ENCODE measurements at places on chromosomes 12 and 14.

GRCh38 chr12:53754188-53754585 lies 2.4 kb upstream of the CISTR start:
- DNase-seq = no peak
- H3K4me1 ChIP-seq = no peaks in the 10 kb centered on the region
- no peak overlapping the region for H3K4me3 ChIP-seq
- H3K27me3 ChIP-seq = no peaks in the 10 kb centered on the region
- H3K27ac ChIP-seq = no peak overlapping the region
- H3K36me3 ChIP-seq = no peaks in the 10 kb centered on the region

- H3K4me3 ChIP-seq = no peak overlapping the region
- peaks cover 13% of the 10 kb centered on the region for H3K4me1 ChIP-seq
- H3K27me3 ChIP-seq = no peaks in the 10 kb centered on the region
- H3K27ac ChIP-seq = no peak overlapping the region
- no peak for DNase-seq
- H3K36me3 ChIP-seq = no peaks in the 10 kb centered on the region
These were observed 113.0 kb downstream of the ZFP36L1 start for GRCh38 chr14:68679746-68680467.

- no peaks in the 10 kb centered on the region for H3K4me1 ChIP-seq
- H3K36me3 ChIP-seq = no peaks in the 10 kb centered on the region
- DNase-seq = no peak
- H3K27me3 ChIP-seq = no peaks in the 10 kb centered on the region
- H3K4me3 ChIP-seq = no peak overlapping the region
These were observed 20.6 kb upstream of the YARS2 start for GRCh38 chr12:32776258-32776657.

- no peaks in the 10 kb centered on the region for H3K36me3 ChIP-seq
- no peak overlapping the region for H3K4me3 ChIP-seq
- H3K4me1 ChIP-seq = no peaks in the 10 kb centered on the region
- no peak for DNase-seq
These were observed 2.7 kb upstream of the TRAF3 start for GRCh38 chr14:102774391-102775153.

DNA sequence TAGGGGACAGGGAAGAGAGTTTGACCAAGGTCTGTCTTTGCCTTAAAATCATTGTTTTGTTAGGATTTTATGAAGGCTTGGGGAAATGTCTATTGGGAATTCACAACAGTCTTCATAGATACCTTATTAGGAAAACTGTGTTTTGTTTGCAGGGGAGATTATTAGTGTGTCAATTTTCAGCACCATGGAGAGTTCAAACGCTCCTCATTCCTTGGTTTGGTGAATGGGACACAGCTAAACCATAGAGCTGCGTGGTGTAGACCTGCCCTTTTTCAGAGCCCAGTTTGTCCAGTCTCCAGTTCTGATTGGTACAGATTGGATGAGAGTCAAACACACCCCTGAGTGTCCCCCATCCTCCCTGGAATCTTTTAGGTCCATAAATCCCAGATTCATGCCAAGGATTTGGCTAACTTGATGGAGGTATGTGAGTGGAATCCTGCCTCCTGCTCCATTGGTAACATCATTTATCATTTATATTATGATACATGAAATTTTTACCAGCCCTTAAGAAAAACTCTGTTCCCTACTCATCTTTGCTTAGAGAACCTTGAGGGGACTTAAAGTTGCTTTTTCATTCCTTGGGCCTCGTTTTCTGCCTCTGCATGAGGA lies 12.0 kb downstream of the NGDN start:
- H3K36me3 ChIP-seq = no peaks in the 10 kb centered on the region
- no peak overlapping the region for H3K27ac ChIP-seq
- no peaks in the 10 kb centered on the region for H3K27me3 ChIP-seq
- H3K4me1 ChIP-seq = no peaks in the 10 kb centered on the region

DNA sequence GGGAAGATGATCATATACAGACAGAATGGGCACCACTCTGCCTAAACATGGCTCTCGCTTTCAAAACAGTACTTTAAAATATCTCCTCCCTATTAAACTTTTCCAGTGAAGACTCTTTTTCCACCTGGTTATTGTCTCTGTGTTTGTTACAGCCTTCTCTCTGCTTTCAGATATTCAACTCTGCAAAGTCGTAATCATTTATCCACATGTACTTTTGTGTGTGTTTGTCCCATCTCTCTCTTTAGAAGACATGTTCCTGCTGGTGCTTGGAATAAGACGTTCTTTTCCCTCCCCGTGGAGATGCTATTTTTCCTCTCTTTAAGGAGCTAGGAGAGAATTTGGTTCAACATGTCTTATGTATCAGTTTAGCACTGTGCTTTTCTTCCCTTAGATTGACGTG lies 45.1 kb downstream of the ETV6 start:
- DNase-seq = no peak
- H3K27ac ChIP-seq = no peak overlapping the region
- H3K36me3 ChIP-seq = no peaks in the 10 kb centered on the region
- H3K27me3 ChIP-seq = no peaks in the 10 kb centered on the region
- H3K4me1 ChIP-seq = peaks cover 2% of the 10 kb centered on the region

DNA sequence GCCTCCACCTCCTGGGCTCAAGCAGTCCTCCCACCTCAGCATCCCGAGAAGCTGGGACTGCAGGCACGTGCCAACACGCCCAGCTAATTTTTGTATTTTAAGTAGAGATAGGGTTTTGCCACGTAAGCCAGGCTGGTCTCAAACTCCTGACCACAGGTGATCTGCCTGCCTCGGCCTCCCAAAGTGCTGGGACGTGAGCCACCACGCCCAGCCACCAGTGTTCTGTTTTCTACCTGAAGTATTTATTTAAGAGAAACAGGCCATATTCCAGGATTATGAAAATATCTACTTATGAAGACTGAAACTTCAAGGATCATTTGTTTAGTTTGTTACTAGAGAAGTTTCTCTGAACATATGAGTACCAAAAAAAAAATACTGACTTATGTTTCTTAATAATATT lies 10.3 kb downstream of the GTF2H3 start:
- no peak for DNase-seq
- H3K27me3 ChIP-seq = no peaks in the 10 kb centered on the region
- H3K4me3 ChIP-seq = no peak overlapping the region
- no peak overlapping the region for H3K27ac ChIP-seq
- no peaks in the 10 kb centered on the region for H3K4me1 ChIP-seq

DNA sequence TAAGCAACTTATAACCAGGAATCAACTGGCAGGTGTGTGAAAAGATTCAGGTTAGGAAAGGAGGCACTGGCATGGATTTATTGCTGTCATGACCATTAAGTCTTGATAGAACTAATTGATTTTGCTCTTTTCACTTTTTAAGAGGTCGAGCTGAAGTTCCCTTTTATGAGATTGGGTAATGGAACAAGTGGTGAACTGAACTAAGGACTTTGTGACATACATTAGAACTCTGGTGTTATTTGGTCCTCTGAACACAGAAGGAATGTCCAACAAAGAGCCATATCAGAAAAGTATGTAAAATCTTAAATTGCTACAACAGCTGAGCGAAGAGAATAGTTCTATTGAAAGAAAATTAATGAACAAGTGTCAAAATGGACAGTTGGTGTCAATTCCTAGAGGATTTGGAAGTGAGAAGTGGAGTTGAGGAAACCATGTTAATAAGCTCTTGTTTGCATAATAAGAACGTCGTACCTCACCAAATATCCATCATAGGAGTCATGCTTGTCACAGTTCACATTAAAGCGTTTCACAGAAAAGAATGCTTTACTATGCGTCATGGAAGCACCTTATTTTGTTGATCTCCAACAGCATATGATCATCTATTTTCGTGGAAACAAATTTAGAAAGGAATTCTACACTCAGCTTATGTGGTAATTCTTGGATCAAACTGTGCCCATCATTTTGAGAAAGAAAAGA lies 8.4 kb upstream of the MYF6 start:
- no peaks in the 10 kb centered on the region for H3K36me3 ChIP-seq
- H3K4me3 ChIP-seq = no peak overlapping the region
- no peak overlapping the region for H3K27ac ChIP-seq
- DNase-seq = no peak
- no peaks in the 10 kb centered on the region for H3K4me1 ChIP-seq

DNA sequence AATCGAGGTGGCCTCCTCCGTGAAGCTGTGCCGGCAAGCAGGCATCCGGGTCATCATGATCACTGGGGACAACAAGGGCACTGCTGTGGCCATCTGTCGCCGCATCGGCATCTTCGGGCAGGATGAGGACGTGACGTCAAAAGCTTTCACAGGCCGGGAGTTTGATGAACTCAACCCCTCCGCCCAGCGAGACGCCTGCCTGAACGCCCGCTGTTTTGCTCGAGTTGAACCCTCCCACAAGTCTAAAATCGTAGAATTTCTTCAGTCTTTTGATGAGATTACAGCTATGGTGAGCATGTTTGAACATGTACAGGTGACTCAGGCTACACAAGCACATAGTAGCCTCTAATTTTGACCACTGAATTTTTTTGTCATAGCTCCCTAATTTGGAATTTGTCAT lies 59.7 kb downstream of the ATP2A2 start:
- peaks cover 8% of the 10 kb centered on the region for H3K36me3 ChIP-seq
- DNase-seq = no peak
- H3K4me1 ChIP-seq = no peaks in the 10 kb centered on the region
- no peak overlapping the region for H3K4me3 ChIP-seq

DNA sequence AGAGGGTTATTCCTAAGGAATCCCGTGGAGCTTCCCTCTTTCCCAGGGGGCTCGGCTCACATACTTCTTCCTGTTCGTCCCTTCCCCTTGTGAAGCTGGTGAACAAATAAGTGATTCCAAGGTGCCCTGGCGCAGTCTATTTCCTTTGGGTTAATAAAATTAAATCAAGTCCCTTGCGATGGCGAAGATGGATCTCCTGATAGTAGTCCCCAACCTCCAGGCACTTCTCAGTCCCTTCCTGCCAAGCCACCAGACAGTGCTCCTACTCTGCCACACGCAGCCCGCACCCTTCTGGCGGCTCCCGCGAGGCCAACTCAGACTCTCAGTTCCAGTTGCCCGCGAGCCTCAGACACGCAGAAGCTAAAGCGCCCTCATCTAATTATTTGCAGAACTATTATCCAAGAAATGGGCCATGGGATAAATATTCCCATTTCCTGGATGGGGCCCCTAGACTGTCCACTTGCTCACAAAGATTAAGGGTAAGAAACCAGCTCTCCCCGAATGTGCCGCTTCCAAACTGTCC lies 2.4 kb upstream of the SIX6 start:
- H3K4me1 ChIP-seq = no peaks in the 10 kb centered on the region
- no peaks in the 10 kb centered on the region for H3K36me3 ChIP-seq
- no peaks in the 10 kb centered on the region for H3K27me3 ChIP-seq
- no peak overlapping the region for H3K4me3 ChIP-seq
- H3K27ac ChIP-seq = no peak overlapping the region
